ENCODE measurements at places on chromosomes 7 and 10. TPM values are rescaled to one million over a fixed set of nuclear protein-coding genes. Genes with fewer than 3 reads are reported as not detected.

The BAZ1B gene
- total RNA-seq, result 45.0 TPM

The ACSM6 gene
- not detected for total RNA-seq

The GALNT17 gene
- not detected for total RNA-seq

The SEMA4G gene
- 0.56 TPM for total RNA-seq

The NKX2-3 gene
- not detected for total RNA-seq

The GPER1 gene
- 2.0 TPM for total RNA-seq

The PIP gene
- total RNA-seq, result not detected

The DNAJB12 gene
- total RNA-seq, result 18.3 TPM

The ZFYVE27 gene
- total RNA-seq, result 12.8 TPM

- no peak for DNase-seq
- no peaks in the 10 kb centered on the region for H3K36me3 ChIP-seq
- no peak overlapping the region for H3K27ac ChIP-seq
- no peaks in the 10 kb centered on the region for H3K27me3 ChIP-seq
- peaks cover 3% of the 10 kb centered on the region for H3K4me1 ChIP-seq
- H3K4me3 ChIP-seq, result no peak overlapping the region
These were observed 30.1 kb downstream of the PDZD8 start for GRCh38 chr10:117345143-117345542.

- H3K36me3 ChIP-seq, result no peaks in the 10 kb centered on the region
- H3K4me3 ChIP-seq, result no peak overlapping the region
- no peaks in the 10 kb centered on the region for H3K4me1 ChIP-seq
- no peaks in the 10 kb centered on the region for H3K27me3 ChIP-seq
- no peak overlapping the region for H3K27ac ChIP-seq
- DNase-seq, result no peak
These were observed 168.5 kb downstream of the PLXNA4 start for GRCh38 chr7:132407764-132408163.

DNA sequence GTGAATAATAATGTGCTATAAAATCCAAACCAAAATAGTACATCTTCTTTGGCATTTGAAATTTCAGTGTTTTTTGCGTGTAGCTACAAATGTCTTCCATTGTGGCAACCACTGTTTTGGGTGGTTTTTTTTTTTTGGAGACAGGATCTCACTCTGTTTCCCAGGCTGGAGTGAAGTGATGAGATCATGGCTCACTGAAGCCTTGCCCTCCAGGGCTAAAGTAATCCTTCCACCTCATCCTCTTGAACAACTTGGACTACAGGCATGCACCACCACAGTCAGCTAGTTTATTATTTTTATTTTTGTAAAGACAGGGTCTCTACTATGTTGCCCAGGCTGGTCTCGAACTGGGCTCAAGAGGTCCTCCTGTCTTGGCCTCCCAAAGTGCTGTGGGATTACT lies 455.1 kb downstream of the AUTS2 start:
- no peaks in the 10 kb centered on the region for H3K4me1 ChIP-seq
- no peaks in the 10 kb centered on the region for H3K36me3 ChIP-seq
- no peak overlapping the region for H3K27ac ChIP-seq
- DNase-seq, result no peak
- H3K27me3 ChIP-seq, result no peaks in the 10 kb centered on the region

DNA sequence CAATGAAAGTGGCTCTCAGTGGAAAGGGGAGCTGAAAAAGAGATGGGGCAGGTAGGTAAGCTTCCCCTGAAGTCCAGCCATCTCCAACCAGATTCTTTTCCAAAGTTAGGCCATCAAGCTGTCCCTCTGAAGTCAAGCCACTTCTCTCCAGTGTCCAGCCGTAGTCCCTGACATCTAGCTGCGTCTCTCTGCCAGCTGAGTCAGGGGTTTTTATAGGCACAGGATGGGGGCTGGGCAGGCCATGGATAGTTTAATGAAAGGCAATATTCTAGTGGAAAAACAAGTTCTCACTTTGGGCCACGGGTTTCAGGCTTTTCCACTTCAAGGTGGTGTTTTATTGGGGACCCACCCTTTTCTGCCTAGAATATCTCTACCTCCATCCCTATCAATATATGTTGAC lies 36.8 kb downstream of the AVL9 start:
- DNase-seq, result no peak
- peaks cover 2% of the 10 kb centered on the region for H3K36me3 ChIP-seq
- H3K4me1 ChIP-seq, result peaks cover 5% of the 10 kb centered on the region
- no peak overlapping the region for H3K4me3 ChIP-seq
- H3K27ac ChIP-seq, result no peak overlapping the region

GRCh38 chr10:132229834-132230556 lies 43.2 kb downstream of the DPYSL4 start:
- no peaks in the 10 kb centered on the region for H3K36me3 ChIP-seq
- H3K27ac ChIP-seq, result no peak overlapping the region
- H3K4me1 ChIP-seq, result no peaks in the 10 kb centered on the region
- H3K27me3 ChIP-seq, result no peaks in the 10 kb centered on the region
- no peak for DNase-seq
- no peak overlapping the region for H3K4me3 ChIP-seq

GRCh38 chr7:5596046-5596895 lies 172.6 kb upstream of the TNRC18 start:
- peak overlapping the region; percentile 94 for H3K27ac ChIP-seq
- H3K27me3 ChIP-seq, result no peaks in the 10 kb centered on the region
- peaks cover 18% of the 10 kb centered on the region for H3K36me3 ChIP-seq

DNA sequence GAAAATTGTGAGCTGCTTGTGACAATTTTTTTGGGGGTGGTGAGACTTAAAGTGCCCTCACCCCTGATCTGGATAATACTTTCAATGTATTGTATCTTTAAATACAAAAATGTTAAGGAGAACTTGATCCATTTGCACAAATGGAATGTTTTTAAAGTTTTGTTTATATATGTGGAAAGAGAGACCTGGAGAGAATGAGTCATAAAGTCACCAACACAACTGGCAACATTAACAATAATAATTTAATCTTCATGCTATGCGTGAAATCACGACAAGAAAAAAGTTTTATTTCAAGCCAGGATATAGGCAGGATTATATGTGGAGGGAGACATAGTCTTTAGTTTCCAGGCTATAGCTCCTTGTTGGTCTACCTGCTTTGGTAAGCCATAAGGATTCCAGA lies 537.5 kb downstream of the GPAM start:
- H3K27ac ChIP-seq, result no peak overlapping the region
- no peaks in the 10 kb centered on the region for H3K36me3 ChIP-seq
- no peak for DNase-seq
- no peak overlapping the region for H3K4me3 ChIP-seq
- H3K4me1 ChIP-seq, result no peaks in the 10 kb centered on the region

- H3K36me3 ChIP-seq, result no peaks in the 10 kb centered on the region
- H3K4me3 ChIP-seq, result no peak overlapping the region
- no peak overlapping the region for H3K27ac ChIP-seq
- DNase-seq, result no peak
- peaks cover 8% of the 10 kb centered on the region for H3K27me3 ChIP-seq
These were observed 43.7 kb downstream of the CH25H start for GRCh38 chr10:89163265-89163995.

DNA sequence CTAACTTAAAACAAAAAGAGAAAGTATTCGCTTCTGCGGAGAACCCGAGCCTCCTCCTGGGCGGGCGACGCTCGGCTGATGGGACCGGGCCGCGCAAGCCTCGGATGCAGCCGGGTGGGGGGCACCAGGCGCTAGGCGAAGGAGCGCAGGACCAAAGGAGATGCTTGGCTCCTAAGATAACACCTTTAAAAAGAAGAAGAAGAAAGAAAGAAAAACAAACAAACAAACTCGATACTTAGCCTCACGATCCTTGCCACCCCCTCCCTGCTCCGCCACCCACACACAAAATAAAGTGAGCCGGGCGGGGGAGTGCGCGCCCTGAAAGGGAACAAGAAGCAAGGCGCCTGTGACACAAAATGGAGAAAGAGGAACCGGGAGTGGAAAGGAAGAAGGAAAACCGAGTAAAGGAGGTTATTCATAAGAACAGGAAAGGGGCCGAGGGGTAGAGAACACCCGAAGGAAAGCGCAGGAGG lies 34.0 kb upstream of the EBLN1 start:
- peaks cover 8% of the 10 kb centered on the region for H3K27me3 ChIP-seq
- H3K36me3 ChIP-seq, result no peaks in the 10 kb centered on the region
- no peak for DNase-seq
- H3K4me1 ChIP-seq, result no peaks in the 10 kb centered on the region

DNA sequence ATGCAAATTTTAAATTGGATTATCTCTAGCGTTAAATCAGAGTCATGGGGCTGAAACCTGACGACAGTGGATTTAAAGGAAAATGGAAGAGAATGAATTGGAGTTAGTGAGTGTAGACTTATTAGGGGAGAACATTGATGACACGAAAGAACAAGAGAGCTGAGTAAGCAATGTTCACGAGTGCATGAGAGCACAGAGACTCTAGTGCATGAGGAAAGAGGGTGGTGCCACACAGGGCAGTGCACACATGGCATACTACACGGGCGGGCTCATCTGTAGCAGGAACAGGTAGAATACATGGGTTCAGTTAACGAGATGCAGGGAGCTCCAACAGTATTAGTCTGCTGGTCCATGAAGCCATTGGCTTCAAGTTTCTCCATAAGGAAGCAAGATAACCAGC lies 53.9 kb downstream of the USP6NL start:
- 0 out of 2 replicates have a peak, but pooled peaks cover 1% of the 10 kb centered on the region for H3K4me1 ChIP-seq
- H3K27me3 ChIP-seq, result no peaks in the 10 kb centered on the region
- no peak overlapping the region for H3K27ac ChIP-seq
- DNase-seq, result no peak
- no peaks in the 10 kb centered on the region for H3K36me3 ChIP-seq
- H3K4me3 ChIP-seq, result no peak overlapping the region

GRCh38 chr7:107528461-107528860 lies 35.3 kb downstream of the COG5 start:
- H3K27me3 ChIP-seq, result no peaks in the 10 kb centered on the region
- H3K36me3 ChIP-seq, result peaks cover 2% of the 10 kb centered on the region
- H3K4me3 ChIP-seq, result no peak overlapping the region
- no peak overlapping the region for H3K27ac ChIP-seq
- peak; percentile 82 for DNase-seq

DNA sequence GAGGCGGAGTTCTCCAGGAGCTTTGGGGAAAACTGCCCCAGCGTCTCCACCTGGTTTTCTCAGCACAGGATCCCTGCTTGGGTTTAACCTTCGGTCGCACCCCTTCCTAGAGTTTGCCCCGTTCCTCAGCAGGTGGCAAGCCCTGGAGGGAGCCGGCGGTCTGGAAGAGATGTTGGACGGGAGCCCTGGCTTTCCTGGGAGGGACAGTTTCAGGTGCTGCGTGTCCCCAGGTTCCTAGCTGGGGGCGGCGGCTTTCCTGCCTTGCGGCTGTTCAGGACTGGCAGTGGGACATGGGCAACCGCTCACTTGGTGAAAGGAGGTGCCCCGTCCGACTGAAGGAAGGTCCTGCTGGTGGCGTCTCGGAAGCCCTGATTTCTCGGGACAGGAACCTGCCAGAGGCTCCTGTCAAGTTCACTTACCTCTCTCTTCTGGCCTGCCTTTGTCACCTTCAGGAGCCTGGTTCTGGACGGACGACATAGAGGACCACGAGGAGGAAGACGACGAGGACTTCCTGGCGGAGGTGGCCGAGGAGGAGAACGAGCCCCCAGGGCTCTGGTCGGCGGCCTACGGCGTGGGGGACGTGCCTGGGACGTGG lies 14.8 kb downstream of the ZNF316 start:
- H3K4me1 ChIP-seq, result no peaks in the 10 kb centered on the region
- DNase-seq, result no peak
- H3K4me3 ChIP-seq, result no peak overlapping the region
- no peak overlapping the region for H3K27ac ChIP-seq
- H3K36me3 ChIP-seq, result peaks cover 86% of the 10 kb centered on the region
- no peaks in the 10 kb centered on the region for H3K27me3 ChIP-seq

DNA sequence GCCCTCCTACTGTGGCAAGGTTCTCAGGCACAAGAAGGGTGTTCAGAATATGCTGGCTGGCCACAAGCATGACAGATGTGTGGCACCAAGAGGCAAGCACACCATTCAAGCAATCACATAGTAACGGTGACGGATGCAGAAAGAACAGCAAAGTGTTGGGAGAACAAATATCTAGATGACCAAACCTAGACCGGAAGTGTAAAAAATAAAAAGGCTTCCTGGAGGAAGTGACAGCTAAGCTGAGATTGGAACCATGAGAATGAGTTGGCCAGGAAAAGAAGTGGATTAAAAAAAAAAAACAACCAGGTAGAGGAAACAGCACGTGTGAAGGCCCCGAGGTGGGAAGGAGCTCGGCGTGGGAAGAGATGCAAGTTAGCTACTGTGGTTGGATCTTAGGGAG lies 22.0 kb downstream of the GHRHR start:
- no peak for DNase-seq
- H3K27ac ChIP-seq, result no peak overlapping the region
- no peaks in the 10 kb centered on the region for H3K36me3 ChIP-seq
- H3K4me3 ChIP-seq, result no peak overlapping the region

- no peak overlapping the region for H3K4me3 ChIP-seq
- H3K36me3 ChIP-seq, result no peaks in the 10 kb centered on the region
- peaks cover 24% of the 10 kb centered on the region for H3K4me1 ChIP-seq
- no peaks in the 10 kb centered on the region for H3K27me3 ChIP-seq
These were observed 140.4 kb upstream of the NAMPT start for GRCh38 chr7:106425017-106425719.
